ENCODE measurements at places on chromosomes 3 and 15. TPM values are rescaled to one million over a fixed set of nuclear protein-coding genes. Genes with fewer than 3 reads are reported as not detected.

The STX19 gene
- not detected for total RNA-seq

The LMLN gene
- total RNA-seq, result 2.7 TPM

The DNAH12 gene
- not detected for total RNA-seq

The CCK gene
- total RNA-seq, result 1.5 TPM

The KIF9 gene
- total RNA-seq, result 22.0 TPM

The GNB5 gene
- total RNA-seq, result 52.7 TPM

The SAMMSON gene
- total RNA-seq, result not detected

The SMCO1 gene
- total RNA-seq, result not detected

The PIK3R4 gene
- 14.0 TPM for total RNA-seq

The NKIRAS1 gene
- total RNA-seq, result 10.1 TPM

The GOLGA8S gene
- 0.12 TPM for total RNA-seq

The LRRC28 gene
- total RNA-seq, result 18.7 TPM

The CEMIP gene
- 0.84 TPM for total RNA-seq

The CPA3 gene
- total RNA-seq, result not detected

The FBLN2 gene
- 3.1 TPM for total RNA-seq

The NEDD4 gene
- total RNA-seq, result 57.5 TPM

The ZDHHC19 gene
- total RNA-seq, result not detected

The CGNL1 gene
- total RNA-seq, result 0.93 TPM

The LSMEM2 gene
- not detected for total RNA-seq

The CHCHD6 gene
- total RNA-seq, result 18.2 TPM

The FILIP1L gene
- 0.16 TPM for total RNA-seq

The DNASE1L3 gene
- not detected for total RNA-seq

The GUCA1C gene
- not detected for total RNA-seq

The PRTG gene
- total RNA-seq, result 9.9 TPM

The CELF6 gene
- 0.07 TPM for total RNA-seq

The FAM131A gene
- 10.2 TPM for total RNA-seq

The PLCB2 gene
- total RNA-seq, result 0.55 TPM

The LRRC49 gene
- 8.3 TPM for total RNA-seq

The CLEC3B gene
- not detected for total RNA-seq

The CCDC54 gene
- not detected for total RNA-seq

The ABHD17C gene
- 29.0 TPM for total RNA-seq

The CCDC80 gene
- 54.4 TPM for total RNA-seq

The ACOX2 gene
- 8.8 TPM for total RNA-seq

The CA12 gene
- total RNA-seq, result 141 TPM

The PRSS50 gene
- not detected for total RNA-seq

The FLNB gene
- total RNA-seq, result 394 TPM
